RPMI7951 (cell line): ENCODE measurements at places on chromosomes 1 and 21.

- peak; percentile 48 for DNase-seq
Observed at GRCh38 chr1:44112486-44112885, 6.1 kb upstream of the KLF17 start.

- DNase-seq = no peak
Observed at GRCh38 chr1:66550243-66550642, 16.3 kb downstream of the SGIP1 start.

GRCh38 chr1:203556047-203556851, 62.3 kb downstream of the OPTC start:
- DNase-seq = peak; percentile 85

DNA sequence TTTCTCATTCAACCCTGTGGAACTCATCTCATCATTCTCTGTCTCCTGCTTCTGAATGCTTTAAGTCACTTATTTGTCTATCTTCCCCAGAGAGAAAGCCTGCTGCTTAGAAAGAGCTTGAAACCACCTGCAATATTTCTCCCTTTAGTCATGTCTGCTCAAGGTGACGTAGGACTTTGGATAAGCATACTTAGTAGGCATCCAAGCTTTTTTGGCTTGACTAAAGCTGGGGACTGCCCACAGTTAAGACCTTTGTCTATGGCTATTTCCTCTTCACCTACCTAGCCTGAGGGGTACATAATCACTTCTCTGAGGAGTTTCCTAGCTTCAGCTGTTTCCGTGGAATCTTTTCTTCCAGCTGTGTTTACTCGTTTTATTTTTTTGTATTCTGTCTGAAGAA, 665.8 kb upstream of the CAMK1G start:
- DNase-seq = no peak

GRCh38 chr1:162040657-162041056, 17.0 kb upstream of the OLFML2B start:
- peak; percentile 41 for DNase-seq

DNA sequence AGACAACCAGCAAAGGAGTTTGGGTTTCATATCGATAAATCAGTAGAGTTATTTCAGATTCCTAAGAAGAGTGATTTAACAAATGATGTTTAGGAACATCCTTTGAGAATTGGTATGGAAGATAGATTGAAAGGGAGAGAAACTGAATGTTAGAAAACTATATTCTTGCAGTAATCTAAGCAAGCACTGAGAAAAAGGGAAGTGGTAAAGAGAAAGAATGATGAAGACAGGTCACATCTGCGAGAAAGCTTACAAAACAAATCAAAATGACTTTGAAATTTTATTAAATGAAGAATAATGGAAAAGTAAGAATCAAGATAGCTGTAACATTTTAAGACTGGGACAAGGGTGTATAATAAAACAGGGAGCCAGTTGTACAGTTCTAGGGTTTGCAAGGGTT, 177.0 kb downstream of the HS2ST1 start:
- no peak for DNase-seq

DNA sequence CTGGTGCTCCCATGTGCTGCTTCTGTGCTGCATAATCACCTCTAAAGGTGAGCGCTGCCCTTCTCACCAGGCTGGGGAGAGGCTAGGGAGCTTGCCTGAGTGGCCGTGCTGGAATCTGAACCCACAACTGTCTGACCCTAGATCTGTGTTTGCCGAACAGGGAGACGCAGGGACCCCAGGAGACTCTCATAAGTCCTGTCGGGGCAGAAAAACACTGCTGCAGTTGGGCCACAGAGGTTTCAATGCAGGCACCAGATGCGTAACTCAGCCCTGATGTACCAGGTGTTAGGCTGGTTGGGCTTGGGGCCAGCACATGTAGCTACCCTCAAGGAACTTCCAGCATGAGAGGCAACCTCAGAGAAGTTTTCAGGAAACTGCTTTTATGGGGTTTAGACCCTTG, 49.5 kb upstream of the DMRTB1 start:
- peak; percentile 30 for DNase-seq

DNA sequence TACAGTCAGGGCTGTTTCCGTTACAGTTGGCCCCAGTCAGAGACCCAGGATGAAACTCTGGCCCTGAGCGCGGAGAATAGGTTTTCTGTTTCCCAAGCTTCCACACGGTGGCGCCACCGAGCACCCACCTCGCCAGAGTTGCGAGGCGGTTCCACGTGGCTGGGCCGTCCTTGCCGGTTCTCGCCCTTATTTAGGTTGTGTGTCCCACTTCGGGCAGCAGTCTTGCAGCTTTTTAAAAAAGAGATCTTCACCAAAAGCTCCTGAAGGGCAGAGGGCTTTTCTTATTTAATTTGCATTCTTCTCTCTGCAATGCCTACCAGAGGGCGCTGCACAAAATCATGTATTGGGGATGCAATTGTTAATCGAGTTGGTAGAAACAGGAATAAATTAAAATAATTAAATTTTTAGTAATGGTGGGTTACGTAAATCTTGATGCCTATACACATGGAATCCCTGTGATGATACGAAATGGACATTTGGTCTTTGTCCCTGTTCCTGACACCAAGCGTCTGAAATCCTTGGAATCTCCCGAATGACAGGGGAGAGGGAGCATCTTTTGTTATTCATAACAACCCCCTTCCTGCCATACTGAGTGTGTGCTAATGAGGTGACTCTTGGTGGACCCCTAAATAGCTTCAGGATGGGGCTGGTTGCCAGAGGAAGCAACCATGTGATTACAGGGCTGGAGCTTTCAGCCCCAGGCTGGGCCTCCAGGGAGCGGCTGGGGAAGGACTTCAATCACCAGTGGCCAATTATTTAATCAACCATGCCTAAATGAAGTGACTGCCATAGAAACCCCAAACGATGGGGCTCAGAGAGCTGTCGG, 5.6 kb upstream of the S100A7 start:
- peak; percentile 36 for DNase-seq

- DNase-seq = no peak
Observed at GRCh38 chr1:27342778-27343638, 1.2 kb downstream of the SYTL1 start.

DNA sequence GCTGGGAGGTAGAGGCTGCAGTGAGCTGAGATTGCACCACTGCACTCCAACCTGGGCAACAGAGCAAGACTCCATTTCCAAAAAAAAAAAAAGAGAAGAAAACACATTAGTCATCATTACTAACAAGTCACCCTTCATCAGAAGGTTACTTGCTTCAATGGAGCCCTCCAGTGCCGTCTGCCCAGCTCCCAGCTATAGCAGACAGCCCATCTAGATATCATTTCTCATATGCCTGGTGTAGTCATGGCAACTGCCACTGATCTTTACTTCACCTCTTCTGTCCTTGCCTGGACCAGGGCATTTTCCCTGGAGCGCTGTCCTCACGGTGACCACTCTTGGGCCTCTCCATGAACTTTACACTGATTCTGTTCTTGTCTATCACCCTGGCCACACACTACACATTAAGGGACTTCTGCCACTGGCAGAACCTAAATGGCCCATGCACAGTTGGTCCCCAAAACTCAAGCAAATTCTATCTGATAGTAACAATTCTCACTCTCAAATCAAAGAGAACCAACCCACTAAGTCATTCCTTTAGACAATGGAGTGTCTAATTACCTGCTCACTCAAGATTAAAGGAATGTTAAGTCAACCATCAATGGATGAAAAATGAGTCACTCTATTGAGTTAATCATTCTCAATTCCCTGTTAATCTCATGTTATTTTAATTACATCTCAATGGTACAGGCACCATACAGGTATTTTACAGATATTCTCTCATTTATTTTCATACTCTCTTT, 12.9 kb downstream of the GPA33 start:
- no peak for DNase-seq

DNA sequence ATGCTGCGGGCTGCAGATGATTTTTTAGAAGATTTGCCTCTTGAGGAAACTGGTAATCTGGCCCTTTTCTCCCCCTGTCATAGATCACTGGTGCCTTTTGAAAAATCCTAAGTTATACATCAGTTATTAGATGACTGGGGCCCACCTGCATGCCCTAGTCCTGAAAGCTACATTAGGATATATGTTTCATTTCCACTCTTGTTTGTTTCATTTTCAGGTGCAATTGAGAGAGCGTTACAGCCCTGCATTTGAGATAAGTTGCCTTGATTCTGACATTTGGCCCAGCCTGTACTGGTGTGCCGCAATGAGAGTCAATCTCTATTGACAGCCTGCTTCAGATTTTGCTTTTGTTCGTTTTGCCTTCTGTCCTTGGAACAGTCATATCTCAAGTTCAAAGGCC, 8.1 kb upstream of the IFI44 start:
- no peak for DNase-seq

DNA sequence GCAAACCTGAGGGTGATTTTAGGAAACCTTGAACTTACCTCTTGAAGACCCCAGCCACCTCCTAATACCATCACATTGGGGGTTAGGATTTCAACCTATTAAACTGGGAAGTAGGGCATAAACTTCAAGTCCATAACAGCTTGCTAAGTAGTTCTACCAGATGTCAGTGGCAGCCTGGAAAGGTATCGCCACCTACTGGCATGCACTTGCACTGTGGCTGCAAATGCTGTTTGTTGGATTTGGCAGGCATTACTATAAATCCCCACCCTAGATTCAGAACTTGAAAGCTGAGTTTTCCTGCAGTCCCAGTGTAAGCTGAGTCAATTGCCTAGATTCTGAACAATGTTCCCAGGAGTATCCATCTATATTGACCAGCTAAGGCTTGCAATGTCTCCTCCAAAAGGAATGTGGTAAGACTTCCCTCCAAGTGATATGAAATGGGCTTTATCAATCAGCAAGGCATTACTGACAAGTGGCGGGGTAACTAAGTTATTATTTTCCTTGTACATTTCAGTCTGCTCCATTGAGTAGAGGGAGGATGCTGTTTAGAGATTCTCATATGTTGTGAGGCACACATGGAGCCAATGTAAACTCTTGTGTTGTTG, 474.5 kb downstream of the PTPRC start:
- peak; percentile 66 for DNase-seq

- no peak for DNase-seq
Observed at GRCh38 chr1:10064416-10065343, 31.9 kb downstream of the UBE4B start.

GRCh38 chr1:232364654-232365382, 265.1 kb downstream of the SIPA1L2 start:
- no peak for DNase-seq

DNA sequence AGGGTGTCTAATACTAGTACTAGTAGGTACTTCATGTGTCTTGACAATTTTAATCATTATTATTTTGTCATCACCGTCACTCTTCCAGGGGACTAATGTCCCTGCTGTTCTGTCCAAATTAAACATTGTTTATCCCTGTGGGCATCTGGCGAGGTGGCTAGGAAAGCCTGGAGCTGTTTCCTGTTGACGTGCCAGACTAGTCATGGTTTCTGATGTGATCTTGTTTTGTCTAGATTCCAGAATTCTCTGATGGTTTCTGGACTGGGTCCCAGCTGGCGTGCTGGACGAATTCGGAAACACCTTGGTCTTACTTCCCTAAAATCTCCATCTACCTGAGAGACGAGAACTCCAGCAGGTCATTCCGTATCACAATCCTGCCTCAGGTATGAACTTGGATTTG, 66.1 kb upstream of the FAM3B start:
- DNase-seq = peak; percentile 62

GRCh38 chr1:39957299-39958015, 2.5 kb downstream of the MFSD2A start:
- no peak for DNase-seq

DNA sequence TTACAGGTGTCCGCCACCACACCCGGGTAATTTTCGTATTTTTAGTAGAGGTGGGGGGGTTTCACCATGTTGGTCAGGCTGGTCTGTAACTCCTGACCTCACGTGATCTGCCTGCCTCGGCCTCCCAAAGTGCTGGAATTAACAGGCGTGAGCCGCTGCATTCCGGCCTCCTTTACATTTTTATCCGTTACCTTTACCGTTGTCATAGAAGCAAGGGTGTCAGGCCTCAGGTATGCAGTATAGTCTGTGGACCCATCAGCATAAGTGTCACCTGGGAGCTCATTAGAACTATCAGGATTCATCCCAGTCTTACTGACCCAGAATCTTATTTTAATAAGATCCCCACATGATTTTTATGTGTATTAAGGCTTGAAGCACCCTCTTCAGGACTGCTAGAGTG, 5.4 kb downstream of the CDC42 start:
- no peak for DNase-seq

DNA sequence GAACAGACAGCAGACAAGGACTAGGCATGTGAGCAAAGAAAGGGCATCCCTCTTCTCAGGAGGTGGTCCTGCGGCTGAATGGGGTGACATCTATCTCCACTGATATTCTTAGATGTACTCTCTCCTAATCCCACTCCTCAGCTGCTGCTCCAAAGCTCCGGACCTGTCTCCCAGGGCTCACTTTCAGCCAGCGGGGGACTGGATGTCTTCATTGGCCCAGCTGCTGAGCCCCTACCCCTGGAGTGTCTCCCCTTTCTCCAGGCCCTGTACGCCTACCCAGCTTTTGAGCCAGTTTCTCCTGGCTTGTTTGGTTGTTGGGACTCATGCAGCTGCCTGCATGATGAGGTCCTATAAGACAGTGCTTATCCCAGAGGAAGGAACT, 28.8 kb upstream of the CSF1 start:
- no peak for DNase-seq

DNA sequence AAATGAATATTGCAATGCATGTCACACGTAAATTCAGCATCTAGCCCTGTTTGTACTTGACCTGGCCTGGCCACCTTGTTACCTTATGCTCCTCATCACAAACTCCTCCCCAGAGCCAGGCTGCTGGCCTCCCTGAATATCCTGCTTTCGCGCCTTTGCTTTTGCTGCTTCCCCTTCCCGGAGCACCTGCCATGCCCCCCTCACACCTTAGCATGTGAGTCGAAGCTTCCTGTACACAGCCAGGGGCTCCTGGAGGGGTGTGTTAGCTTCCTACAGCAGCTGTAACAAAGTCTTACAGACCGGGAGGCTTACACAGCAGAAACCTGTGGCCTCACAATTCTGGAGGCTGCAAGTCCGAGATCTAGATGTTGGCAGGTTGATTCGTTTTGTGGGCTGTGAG, 60.1 kb downstream of the TLR5 start:
- DNase-seq = no peak
